ENCODE measurements at places on chromosomes 3 and 15. TPM values are rescaled to one million over a fixed set of nuclear protein-coding genes. Genes with fewer than 3 reads are reported as not detected.
A peak's percentile ranks its signal among the peaks of the same experiment; 100 is the strongest.

Gene LDHAL6B
- not detected for total RNA-seq

GRCh38 chr15:91471468-91471867, 371.4 kb downstream of the SV2B start:
- peak overlapping the region; percentile 2 for H3K4me3 ChIP-seq
- no peak for DNase-seq
- no peaks in the 10 kb centered on the region for H3K27me3 ChIP-seq
- peaks cover 39% of the 10 kb centered on the region for H3K4me1 ChIP-seq
- H3K36me3 ChIP-seq, result no peaks in the 10 kb centered on the region
- H3K27ac ChIP-seq, result peak overlapping the region; percentile 49

DNA sequence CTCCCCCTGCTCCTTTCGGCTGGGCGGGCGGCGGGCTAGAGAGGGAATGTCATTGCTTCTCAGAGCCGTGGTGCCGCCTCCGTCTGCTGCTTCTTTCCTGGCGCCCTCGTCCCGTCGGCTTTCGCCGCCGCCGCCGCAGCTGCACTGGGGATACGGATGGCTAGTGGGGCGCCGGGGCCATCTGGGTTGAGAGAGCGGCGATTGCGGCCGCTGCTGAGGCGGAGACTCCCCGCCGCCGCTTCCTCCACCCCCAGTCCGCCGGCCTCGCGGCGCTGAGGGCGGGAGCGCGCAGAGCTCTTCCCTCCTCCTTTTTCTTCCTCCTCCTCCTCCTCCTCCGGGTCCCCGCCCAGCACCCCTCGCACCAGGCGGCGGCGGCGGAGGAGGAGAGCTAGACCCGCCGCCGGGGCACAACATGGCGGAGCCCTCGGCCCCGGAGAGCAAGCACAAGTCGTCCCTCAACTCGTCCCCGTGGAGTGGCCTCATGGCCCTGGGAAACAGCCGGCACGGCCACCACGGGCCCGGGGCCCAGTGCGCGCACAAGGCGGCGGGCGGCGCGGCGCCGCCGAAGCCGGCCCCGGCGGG, at the start of gene STT3B:
Gene STT3B (plus strand): TSS at position 339 of the 582 bp plus-strand sequence. CDS start 74 bp downstream, at position 413.
- peak; percentile 76 for DNase-seq
- peak within 1 kb of the TSS; percentile 96 for H3K27ac ChIP-seq
- H3K4me1 ChIP-seq, result peaks cover 19% of the 10 kb centered on the region
- peaks cover 2% of the 10 kb centered on the region for H3K36me3 ChIP-seq
- no peaks in the 10 kb centered on the region for H3K27me3 ChIP-seq

DNA sequence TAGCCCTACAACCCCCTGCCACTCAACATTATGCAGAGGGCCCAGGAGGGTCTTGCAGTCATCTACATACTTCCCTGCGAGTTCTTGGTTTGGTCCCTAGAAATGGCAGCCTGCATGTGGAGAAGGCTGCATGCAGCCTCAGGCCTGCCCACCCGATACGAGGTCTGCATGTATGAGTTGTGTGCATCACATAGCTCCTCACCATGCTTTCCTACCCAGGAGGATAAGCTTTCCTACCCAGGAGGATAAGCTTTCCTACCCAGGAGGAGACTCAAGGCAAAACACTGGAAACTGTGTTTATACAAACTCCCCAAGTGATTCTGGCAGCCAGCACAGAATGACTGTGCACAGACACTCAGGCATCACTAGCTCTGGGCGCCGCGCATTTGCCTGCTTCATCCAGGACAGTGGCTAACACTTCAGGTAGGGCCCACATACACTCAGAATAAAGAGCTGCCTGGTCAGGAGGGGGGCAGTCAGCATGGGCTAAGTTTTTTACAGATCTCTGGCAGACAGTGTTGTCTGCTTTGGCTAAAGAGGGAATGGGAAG, 187.7 kb downstream of the THSD4 start:
- H3K36me3 ChIP-seq, result no peaks in the 10 kb centered on the region
- H3K27me3 ChIP-seq, result peaks cover 18% of the 10 kb centered on the region
- no peak overlapping the region for H3K4me3 ChIP-seq
- H3K27ac ChIP-seq, result no peak overlapping the region
- no peak for DNase-seq
- H3K4me1 ChIP-seq, result no peaks in the 10 kb centered on the region

DNA sequence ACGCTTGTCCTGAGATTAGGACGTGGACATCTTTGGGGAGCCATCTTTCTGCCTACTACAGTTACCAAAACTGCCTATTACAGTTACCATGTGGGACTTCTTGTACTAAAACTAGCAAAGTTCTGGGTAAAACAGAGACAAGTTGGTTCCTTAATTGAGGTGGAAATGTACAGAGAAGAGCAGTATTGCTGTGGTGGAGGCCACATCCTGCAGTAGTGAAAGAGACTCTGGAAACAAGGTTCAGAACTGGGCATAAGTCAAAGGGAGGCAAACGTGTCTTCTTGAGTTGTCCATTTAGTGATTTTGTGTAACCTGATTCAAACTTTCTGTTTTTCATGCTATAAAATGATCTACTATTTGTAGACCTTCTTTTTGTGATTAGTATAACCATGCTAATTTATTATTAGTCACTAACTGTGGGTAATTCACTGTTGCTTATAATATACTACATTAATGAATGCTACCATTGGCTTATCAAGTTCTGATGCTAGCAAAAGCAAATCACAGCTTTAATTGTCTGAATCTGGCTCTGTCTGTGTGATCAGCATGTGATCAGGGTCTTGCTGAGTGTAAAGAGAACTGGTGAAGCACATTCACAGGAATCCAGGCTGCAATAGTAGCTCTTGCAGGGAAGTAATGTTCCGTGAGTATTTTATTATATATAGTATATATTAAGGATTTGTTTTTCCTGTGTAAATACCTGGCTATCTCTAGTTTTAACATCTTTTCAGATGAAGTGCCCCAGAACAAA, 207.9 kb upstream of the GAP43 start:
- no peaks in the 10 kb centered on the region for H3K36me3 ChIP-seq
- H3K4me3 ChIP-seq, result no peak overlapping the region
- peaks cover 8% of the 10 kb centered on the region for H3K4me1 ChIP-seq
- no peaks in the 10 kb centered on the region for H3K27me3 ChIP-seq
- DNase-seq, result no peak

Gene MYO5C
- total RNA-seq, result 3.3 TPM

DNA sequence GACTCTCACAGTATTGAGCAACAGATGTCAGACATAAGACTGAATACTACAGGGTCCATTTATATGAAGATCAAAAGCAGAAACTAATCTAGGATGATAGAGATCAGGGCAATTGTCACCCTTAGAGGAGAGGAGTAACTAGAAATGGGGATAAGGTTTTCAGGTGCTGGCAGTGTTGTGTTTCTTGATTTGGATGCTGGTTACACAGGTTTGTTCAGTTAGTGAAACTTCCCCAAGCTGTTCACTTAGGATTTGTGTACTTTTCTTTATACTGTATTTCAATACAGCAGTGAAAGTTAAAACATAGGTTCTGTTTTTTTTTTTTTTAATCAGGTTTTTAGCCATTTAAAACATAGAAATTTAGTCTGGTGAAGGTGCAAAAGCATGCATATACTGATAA, 39.1 kb upstream of the CMTM7 start:
- H3K4me3 ChIP-seq, result no peak overlapping the region
- peaks cover 28% of the 10 kb centered on the region for H3K4me1 ChIP-seq
- no peaks in the 10 kb centered on the region for H3K27me3 ChIP-seq
- H3K27ac ChIP-seq, result no peak overlapping the region

- no peak overlapping the region for H3K27ac ChIP-seq
- no peak for DNase-seq
- no peaks in the 10 kb centered on the region for H3K4me1 ChIP-seq
- no peak overlapping the region for H3K4me3 ChIP-seq
- no peaks in the 10 kb centered on the region for H3K27me3 ChIP-seq
Observed at GRCh38 chr3:168489301-168489700, 393.6 kb upstream of the GOLIM4 start.

DNA sequence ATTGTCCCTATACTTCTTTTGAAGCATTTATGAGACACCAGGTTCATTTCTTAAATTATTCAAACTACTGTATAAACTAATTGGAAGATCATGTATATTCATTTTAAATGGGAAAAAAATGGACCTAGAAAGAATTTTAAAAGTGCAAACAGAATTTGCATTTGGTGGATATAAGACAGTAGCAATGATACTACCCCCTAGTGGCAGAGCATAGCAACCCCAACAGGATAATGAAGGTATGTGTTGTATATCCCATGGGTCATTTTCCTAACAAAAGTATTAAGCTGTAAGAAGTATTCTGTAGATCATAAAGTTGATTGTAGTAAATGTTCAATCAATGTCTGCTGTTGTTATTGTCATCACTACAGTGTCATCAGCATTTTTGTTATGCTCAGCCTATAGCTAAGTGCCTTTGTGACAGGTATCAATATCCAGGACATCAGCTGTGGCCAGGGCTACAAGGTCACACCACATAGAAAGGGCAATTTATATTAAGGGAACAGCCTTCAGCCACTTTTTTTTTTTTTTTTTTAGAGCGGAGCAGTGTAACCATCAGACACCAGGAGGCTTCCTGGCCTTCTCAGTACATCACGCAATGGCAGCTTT, 175.8 kb downstream of the FOXB1 start:
- no peaks in the 10 kb centered on the region for H3K4me1 ChIP-seq
- no peak overlapping the region for H3K4me3 ChIP-seq
- H3K36me3 ChIP-seq, result peaks cover 7% of the 10 kb centered on the region
- DNase-seq, result no peak

Gene GNB4
- total RNA-seq, result 0.78 TPM

Gene CMTM8
- 16.4 TPM for total RNA-seq

- H3K27ac ChIP-seq, result no peak overlapping the region
- no peak overlapping the region for H3K4me3 ChIP-seq
- H3K27me3 ChIP-seq, result peaks cover 5% of the 10 kb centered on the region
Observed at GRCh38 chr15:38149315-38149714, 103.3 kb upstream of the SPRED1 start.

Gene PYGO1
- not detected for total RNA-seq

Gene SKOR1
- total RNA-seq, result 2.2 TPM

GRCh38 chr3:130851277-130851676, 42.6 kb upstream of the ATP2C1 start:
- peak overlapping the region; percentile 88 for H3K27ac ChIP-seq
- no peaks in the 10 kb centered on the region for H3K27me3 ChIP-seq
- no peaks in the 10 kb centered on the region for H3K36me3 ChIP-seq
- no peak overlapping the region for H3K4me3 ChIP-seq

DNA sequence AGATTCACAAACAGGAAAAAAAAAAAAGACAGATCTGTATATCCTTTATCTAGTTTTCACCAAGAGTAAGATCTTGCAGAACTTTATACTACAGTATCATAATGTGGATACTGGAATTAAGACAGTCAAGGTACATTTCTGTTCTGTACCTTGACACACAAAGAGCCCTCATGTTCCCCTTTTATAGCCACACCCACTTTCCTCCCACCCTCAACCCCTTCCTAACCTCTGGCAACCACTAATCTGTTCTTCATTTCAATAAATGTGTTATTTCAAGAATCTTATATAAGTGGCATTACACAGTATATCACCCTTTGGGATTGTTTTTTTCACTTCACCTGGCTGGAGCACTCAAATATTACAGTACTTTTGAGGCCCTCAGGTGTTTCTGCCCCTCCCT, 3.6 kb upstream of the RAB6B start:
- H3K4me1 ChIP-seq, result peaks cover 4% of the 10 kb centered on the region
- H3K36me3 ChIP-seq, result no peaks in the 10 kb centered on the region
- no peak for DNase-seq
- no peak overlapping the region for H3K4me3 ChIP-seq
- H3K27me3 ChIP-seq, result peaks cover 43% of the 10 kb centered on the region

GRCh38 chr3:44915702-44916438, 41.5 kb downstream of the TGM4 start:
- no peaks in the 10 kb centered on the region for H3K4me1 ChIP-seq
- no peak overlapping the region for H3K4me3 ChIP-seq
- no peak overlapping the region for H3K27ac ChIP-seq
- peaks cover 4% of the 10 kb centered on the region for H3K27me3 ChIP-seq
- no peaks in the 10 kb centered on the region for H3K36me3 ChIP-seq
- DNase-seq, result no peak

DNA sequence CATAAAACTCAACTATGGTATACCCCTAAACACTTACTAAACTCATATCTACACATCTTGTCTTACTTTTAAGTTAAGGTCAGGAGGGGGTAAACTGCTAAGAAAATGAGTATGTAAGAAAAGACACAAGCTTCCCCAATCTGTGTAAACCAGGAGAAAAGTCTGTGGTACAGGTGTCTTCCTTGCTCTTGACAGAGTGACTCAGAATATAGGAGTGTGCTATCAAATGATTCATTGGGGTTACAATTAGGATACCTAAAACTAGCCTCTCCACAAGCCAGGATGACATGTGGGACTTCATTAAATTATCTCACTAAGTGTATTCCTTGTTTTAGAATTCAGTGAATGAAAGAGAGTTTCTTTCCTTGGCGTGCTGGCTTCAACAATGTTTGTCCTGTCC, 274.8 kb downstream of the BBX start:
- no peak overlapping the region for H3K27ac ChIP-seq
- peaks cover 7% of the 10 kb centered on the region for H3K36me3 ChIP-seq
- H3K27me3 ChIP-seq, result no peaks in the 10 kb centered on the region
- peaks cover 8% of the 10 kb centered on the region for H3K4me1 ChIP-seq

DNA sequence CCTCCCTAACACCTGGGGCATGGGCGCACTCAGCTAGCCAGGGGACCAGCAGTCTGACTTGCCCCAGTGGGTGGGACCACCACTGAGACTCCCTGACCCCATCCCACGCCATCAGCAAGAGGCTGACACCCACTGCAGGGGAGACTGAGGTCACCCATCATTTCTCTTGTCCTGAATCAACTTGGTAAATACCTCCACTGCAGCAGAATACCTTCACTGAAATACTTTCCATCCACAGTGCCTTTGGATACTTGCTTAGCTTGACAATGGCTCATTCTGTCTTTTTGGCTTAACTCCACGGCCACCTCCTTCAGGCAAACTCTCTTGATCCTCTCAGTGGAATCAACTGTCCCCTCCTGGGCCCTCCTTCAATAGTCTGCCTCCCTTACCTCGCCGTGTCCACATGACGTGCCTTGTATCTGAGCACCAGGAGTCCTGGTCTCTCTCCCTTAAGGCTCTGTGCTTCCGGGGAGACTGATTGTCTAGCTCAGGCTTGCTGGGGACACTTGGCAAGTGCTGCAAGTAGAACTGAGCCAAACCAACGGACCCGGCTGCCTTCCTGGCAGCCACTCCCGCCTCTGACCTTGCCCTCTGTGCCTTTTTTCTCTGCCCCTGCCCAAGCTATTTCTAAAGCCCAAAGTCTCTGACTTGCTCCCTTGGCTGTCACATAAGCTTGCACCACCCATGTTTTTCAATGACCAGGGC, 119.1 kb downstream of the ADCY5 start:
- peaks cover under 1% of the 10 kb centered on the region for H3K4me1 ChIP-seq
- H3K27ac ChIP-seq, result no peak overlapping the region
- H3K27me3 ChIP-seq, result peaks cover 4% of the 10 kb centered on the region
- H3K4me3 ChIP-seq, result no peak overlapping the region
- no peaks in the 10 kb centered on the region for H3K36me3 ChIP-seq

Data from T-helper 17 cell (primary cell).